Psoas muscle (tissue), 8 donors: ENCODE measurements at places on chromosomes 12 and 14.
A peak's percentile ranks its signal among the peaks of the same experiment; 100 is the strongest.

- no peak for DNase-seq
Measured at GRCh38 chr12:48969160-48969771, 2.3 kb downstream of the WNT10B start.

DNA sequence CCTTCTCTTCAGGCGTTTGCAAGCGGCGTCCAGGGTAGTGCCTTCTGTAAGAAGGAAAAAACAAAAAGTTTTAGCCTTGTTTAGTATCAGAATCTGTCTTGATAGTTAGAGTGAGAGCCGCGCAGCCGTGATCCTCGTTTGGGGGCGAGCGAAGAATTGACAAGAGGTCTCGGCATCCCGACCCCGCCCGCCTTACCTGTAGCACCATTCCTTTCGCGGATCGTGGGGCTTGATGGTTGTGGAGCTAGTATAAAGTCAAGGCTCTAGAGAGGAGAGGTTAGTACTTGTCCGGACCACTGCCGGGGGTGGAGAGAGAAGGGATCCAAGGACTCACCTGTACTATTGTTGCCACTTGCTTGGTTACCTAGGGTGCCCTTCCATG is 494 bp downstream of the TMTC3 start:
- peak; percentile 27 for DNase-seq

DNA sequence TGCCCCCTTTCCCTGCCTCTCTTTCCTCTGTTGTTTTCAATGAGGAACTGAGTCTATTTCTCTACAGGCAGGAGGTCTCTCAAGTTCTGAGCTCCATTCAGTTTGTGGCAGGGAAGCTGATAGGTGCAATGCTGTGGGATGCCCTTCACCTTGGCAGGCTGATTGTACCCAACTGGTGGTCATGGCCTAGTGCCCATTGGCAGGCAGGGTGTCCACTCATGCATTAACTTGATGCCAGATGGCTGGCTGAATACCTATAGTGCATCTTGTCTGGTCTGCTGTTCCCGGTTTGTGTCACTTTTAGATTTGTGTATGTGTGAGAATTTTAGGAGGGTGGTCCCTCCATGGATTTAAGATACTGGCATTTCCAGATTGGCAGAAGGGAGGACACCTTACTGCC is 20.0 kb upstream of the ITGA5 start:
- DNase-seq: no peak

DNA sequence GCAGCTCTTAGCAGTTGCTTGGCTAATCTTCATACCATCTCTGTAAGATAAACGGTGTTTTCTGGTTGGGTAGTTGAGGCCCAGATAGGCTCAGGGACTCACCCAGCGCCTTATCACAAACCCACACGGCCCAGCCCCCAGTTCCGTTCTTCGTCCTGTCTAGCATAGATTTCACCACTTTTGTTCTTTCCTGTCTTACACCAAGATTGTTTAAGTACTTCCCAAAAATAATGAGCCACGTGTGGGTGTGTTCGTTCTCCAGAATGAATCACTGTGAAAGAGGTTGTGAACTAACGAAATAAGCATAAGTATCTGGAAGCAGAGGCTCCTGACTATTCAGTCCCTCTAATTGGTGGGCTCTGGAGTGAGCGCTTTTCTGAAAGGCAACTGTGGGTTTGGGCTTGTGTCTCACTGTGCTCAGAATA is 21.4 kb downstream of the ACVR1B start:
- DNase-seq: peak; percentile 36

DNA sequence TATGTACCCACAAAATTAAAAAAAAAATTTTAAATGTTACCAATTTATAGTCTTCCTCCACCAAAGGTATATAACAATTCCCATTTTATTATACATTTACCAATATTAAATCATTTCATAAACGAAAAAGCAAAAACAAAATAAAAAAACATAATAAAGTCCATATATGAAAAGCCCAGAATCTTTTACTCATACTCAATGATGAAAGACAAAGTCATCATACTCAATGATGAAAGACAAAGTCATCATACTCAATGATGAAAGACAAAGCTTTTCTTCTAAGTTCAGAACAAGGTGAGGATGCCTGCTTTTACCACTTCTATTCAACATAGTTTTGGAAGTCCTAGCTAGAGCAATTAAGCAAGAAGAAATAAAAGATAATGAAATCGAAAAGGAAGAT is 28.1 kb downstream of the TMEM116 start:
- DNase-seq: no peak

DNA sequence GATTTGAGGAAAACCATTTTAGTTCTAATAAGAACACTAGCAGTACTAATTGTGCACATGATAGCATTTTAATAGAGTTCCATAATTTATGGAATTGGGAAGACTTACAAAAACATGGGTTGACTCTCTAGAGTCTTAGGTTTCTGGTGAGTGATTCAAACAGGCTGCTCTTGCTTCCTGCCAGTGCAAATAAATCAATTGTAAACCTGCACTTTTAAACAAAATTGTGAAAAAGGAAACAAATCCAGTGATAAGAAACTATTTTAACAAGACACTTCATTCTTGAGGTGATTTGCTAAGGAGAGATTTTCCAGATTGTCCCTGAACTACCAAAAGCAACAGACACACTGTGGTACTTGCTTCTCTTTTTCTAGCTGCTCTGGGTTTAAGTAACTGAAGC is 112.2 kb downstream of the CACNA1C start:
- DNase-seq: no peak

GRCh38 chr12:66679461-66680084 is 697 bp upstream of the GRIP1 start:
- no peak for DNase-seq
